ENCODE measurements at places on chromosomes 13 and 19.

DNA sequence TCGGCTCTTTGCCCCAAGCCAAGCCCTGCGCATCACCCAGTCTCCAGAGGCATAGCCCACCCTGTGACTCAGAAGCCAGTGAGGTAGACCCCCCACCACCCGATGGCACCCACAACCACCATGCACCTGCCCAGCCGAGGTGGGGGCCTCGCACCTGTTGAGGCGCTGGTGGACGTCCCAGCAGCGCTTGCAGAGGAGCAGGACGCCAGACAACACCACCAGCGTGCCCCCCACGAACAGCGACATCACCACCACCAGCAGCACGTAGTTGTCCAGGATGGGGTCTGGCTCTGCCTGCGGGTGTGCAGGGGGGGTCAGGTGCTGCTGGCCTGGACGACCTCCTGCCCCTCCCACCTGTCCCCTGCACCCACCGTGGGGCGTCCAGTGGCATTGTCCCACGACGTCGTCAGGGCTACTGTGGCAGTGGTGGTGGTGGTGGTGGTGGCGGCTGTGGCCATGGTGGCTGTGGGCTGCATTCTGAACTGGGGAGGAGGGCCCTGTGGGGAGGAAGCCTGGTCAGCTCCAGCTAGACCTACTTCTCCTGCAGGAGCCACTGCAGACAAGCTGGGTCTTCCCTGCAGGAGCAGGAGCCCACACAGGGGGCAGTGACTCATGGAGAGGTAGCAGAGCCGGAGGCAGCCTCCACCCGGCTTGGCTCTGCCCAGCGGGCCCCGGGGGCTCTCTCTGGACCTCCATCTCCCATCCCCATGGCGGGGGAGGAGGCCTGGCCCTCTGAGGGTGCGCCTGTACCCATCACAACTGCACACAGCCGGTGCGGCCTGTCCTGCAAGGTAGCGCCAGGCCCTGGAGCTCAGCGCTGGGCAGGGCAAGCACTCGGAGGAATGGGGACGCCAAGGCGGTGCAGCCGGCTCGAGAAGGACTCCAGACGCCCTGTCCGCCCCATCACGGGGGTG lies 1.9 kb downstream of the CBARP start:
- DNase-seq: no peak

DNA sequence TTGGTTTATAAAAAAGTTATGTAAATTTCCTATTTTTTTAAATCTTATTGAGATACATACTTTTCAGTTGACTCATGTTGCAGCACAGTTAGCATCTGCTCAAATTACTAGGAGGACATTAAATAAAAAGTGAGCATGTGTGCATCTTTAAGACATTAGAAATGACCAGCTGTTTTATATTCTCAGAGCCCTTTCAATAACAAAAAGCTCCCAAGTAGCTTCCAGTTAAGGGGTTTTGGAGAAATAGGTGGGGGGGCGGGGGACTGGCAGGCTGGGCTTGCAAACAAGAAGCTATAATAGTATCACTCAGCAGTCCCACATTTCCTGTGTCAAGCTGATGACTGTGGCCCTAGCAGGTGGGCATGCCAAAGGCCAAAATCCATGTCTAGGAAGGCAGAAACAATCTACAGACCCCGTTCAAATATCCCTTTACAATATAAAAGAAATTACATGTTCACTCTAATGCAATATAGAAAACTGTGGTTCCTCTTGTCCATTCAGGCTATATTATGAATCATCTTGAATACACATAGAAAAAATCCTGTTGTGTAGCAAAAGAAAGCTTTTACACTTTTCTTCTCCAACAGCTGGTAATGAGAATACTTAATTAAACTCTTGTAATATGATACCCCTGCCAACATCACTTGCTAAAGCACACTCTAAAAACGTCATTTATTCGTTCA lies 1713.2 kb upstream of the SLC10A2 start:
- peak; percentile 26 for DNase-seq

DNA sequence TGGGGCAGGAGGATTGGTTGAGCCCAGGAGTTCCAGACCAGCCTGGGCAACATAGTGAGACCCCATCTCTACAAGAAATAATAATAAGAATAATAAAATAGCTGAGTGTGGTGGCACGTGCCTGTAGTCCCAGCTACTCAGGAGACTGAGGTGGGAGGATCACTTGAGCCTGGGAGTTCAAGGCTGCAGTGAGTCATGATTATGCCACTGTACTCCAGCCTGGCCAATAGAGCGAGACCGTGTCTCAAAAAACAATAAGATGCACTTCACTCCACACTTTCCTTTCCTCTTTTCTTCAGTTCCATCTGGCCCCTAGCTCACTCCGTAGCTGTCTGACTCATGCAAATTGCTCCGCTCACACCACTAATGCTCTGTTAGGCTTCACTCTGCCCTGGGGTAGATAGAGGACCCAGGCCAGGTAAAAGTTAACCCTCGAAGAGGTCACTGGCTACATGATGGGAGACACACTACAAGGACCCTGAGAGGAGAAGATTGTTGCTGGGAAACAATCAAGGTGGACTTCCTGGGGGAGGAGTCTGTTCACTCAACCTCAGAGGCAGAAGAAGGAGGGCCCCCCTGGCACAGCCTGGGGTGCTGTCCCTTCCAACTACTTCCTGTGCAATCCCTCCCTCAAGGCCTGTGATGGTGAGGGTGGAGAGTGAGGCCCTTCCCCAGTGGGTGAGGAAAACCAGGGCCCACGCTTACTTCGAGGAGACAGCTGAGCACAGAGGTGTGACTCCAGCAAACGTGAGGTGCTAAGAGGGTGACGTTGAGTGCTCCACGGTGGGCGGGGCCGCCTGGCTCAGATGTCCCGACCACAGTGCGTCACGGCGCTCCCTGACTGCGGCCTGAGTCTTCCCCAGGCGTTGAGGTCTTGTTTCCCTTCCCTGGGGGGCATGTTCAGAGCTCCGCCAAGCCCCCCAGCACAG lies 8.8 kb upstream of the TNFSF9 start:
- DNase-seq: peak; percentile 9

GRCh38 chr13:61927648-61928047 lies 512.0 kb upstream of the PCDH20 start:
- no peak for DNase-seq

GRCh38 chr19:41940731-41941409 lies 12.6 kb upstream of the ERFL start:
- no peak for DNase-seq

GRCh38 chr13:101661839-101662238 lies 209.4 kb downstream of the ITGBL1 start:
- no peak for DNase-seq

GRCh38 chr13:113421673-113422270 lies 31.5 kb downstream of the ADPRHL1 start:
- DNase-seq: no peak
